ENCODE measurements at places on chromosomes 6 and 20. TPM values are rescaled to one million over a fixed set of nuclear protein-coding genes. Genes with fewer than 3 reads are reported as not detected.

Gene MEI4
- total RNA-seq: not detected

Gene TFB1M
- 36.3 TPM for total RNA-seq

Gene HCRTR2
- total RNA-seq: not detected

Gene SLC2A10
- 5.8 TPM for total RNA-seq

Gene LINC00237
- not detected for total RNA-seq

Gene LY6G6D
- total RNA-seq: not detected

Gene CCN6
- total RNA-seq: not detected

All from spleen (tissue), 13 donors.